ENCODE measurements at places on chromosomes 3 and 15.

DNA sequence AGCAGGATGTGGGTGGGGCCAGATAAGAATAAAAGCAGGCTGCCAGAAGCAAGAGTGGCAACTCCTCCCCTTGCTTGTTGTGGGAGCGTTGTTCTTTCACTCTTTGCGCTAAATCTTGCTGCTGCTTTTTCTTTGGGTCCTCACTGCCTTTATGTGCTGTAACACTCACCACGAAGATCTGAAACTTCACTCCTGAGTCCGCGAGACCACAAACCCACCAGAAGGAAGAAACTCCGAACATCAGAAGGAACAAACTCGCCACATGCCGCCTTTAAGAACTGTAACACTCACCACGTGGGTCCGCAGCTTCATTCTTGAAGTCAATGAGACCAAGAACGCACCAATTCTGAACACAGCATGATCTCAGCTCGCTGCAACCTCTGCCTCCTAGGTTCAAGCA, 72.9 kb downstream of the IL12A start:
- H3K27ac ChIP-seq = no peak overlapping the region
- H3K4me3 ChIP-seq = no peak overlapping the region
- no peaks in the 10 kb centered on the region for H3K36me3 ChIP-seq

- no peaks in the 10 kb centered on the region for H3K27me3 ChIP-seq
- H3K36me3 ChIP-seq = no peaks in the 10 kb centered on the region
- peaks cover 3% of the 10 kb centered on the region for H3K4me1 ChIP-seq
- H3K27ac ChIP-seq = no peak overlapping the region
- no peak for DNase-seq
Observed at GRCh38 chr3:124384527-124384926, 345.7 kb upstream of the UMPS start.

GRCh38 chr15:40042791-40043320, 3.9 kb upstream of the SRP14 start:
- peaks cover 12% of the 10 kb centered on the region for H3K4me1 ChIP-seq
- no peak overlapping the region for H3K4me3 ChIP-seq
- no peaks in the 10 kb centered on the region for H3K27me3 ChIP-seq

DNA sequence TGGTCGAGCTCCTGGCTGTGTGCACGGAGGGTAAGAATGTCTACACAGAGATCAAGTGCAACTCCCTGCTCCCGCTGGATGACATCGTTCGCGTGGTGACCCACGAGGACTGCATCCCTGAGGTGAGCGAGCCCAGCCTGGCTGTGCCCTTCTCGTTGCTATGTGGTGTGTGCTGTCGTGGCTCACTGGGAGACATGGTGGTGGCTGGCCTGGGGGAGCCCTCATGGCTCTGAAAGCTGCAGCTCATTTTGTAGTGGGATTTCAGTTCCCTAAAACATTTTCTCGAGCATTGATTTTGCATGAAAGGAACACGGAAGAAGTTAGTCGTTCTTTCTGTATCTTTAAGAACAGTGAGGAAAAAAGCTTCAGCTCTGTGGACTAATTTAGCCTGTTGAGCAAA, 200.5 kb downstream of the ITPR1 start:
- no peaks in the 10 kb centered on the region for H3K27me3 ChIP-seq
- no peak overlapping the region for H3K27ac ChIP-seq
- no peaks in the 10 kb centered on the region for H3K4me1 ChIP-seq
- no peak overlapping the region for H3K4me3 ChIP-seq
- DNase-seq = no peak

DNA sequence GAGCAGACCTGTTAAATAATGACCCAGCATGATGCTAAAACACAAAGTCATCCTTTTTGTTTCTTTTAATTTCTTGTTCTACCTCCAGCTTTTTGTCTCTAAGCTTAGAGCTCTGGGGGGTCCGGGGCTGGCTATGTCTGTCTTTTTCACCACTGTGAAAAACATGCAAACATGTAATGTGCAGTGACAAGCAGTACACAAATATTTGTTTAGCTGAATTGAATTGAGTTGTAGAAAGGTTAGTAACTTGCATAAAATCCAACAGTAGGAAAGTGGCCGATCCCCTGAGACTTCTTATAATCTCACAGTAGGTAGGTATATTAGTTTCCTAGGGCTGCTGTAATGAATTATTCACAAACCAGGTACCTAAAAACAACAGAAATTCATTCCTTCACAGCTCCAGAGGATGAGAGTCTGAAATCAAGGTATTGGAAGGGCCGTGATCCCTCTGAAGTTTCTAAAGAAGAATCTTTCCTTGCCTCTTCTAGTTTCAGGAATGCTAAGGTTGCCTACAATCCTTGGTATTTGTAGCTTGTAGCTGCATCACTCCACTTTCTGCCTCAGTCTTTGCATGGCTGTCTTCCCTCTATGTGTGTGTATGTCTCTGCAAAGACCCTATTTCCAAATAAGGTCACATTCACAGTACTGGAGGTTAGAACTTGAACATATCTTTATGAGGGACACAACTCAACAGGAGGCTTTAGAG, 32.7 kb downstream of the ARL14 start:
- H3K27me3 ChIP-seq = no peaks in the 10 kb centered on the region
- no peak overlapping the region for H3K4me3 ChIP-seq

- no peaks in the 10 kb centered on the region for H3K36me3 ChIP-seq
- no peak within 1 kb of the TSS for H3K27ac ChIP-seq
- no peaks in the 10 kb centered on the region for H3K4me1 ChIP-seq
Observed at GRCh38 chr3:122183521-122183892, at the start of gene CASR. Gene CASR, plus strand, starts transcription at chr3:122183668. Its CDS starts 70,522 bp downstream, at chr3:122254190.

DNA sequence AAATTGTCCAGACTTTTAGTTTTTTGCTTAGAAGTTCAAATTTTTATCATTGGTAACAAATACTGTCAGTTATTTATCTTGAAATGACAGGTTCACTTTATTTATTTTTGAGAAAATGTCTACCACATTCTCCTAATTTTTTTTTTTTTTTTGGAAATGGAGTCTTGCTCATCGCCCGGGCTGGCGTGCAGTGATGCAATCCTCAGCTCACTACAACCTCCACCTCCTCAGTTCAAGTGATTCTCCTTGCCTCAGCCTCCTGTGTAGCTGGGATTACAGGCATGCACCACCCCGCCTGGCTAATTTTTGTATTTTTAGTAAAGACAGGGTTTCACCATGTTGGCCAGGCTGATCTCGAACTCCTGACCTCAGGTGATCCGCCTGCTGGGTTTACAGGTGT, 16.1 kb upstream of the EBLN2 start:
- no peak for DNase-seq
- H3K27ac ChIP-seq = no peak overlapping the region
- no peaks in the 10 kb centered on the region for H3K36me3 ChIP-seq
- H3K4me3 ChIP-seq = no peak overlapping the region
- H3K4me1 ChIP-seq = peaks cover 23% of the 10 kb centered on the region

GRCh38 chr15:60102748-60103147, 98.6 kb downstream of the FOXB1 start:
- no peak for DNase-seq
- H3K36me3 ChIP-seq = no peaks in the 10 kb centered on the region
- H3K27me3 ChIP-seq = no peaks in the 10 kb centered on the region
- no peak overlapping the region for H3K4me3 ChIP-seq

DNA sequence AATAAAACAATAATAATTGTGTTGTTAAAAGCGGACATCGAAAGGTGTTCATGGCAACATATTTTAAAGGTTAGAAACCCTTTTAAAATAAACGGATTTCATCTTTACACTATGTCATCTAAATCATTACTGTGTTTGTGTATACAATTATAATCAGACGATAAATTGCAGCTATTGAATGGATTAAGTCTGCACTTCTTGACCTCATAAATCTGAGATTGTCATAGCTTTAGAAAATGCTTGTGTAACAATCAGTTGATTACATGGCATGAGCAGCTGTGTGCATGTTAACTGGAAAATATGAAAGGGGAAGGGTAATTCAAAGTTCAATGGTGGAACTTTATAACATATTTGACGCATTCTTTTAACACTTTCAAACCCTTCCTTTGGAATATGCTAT, 152.4 kb upstream of the MDFIC2 start:
- no peaks in the 10 kb centered on the region for H3K36me3 ChIP-seq
- DNase-seq = no peak
- H3K27ac ChIP-seq = no peak overlapping the region
- H3K4me1 ChIP-seq = no peaks in the 10 kb centered on the region

- no peaks in the 10 kb centered on the region for H3K27me3 ChIP-seq
- no peak overlapping the region for H3K4me3 ChIP-seq
- no peaks in the 10 kb centered on the region for H3K4me1 ChIP-seq
- no peak for DNase-seq
- H3K27ac ChIP-seq = no peak overlapping the region
Observed at GRCh38 chr15:39512643-39513042, 68.2 kb upstream of the THBS1 start.

DNA sequence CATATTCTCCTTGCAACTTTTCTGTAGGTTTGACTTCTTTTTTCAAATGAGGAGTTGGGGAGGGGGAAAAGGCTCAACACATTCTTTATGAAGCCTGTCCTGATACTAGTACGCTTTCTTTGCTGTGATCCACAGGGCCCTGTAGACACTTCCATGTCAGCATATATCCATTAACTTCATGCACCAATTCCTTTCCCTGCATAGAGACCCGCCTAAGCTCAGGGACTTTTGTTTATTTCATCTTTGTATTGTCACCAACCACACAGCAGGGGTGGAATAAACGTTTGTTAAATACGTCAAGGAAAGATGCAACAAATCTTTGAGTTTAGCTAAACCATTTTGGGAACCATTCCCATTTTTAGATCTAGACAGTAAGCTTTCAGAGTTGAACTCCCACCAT, 43.0 kb upstream of the GK5 start:
- DNase-seq = no peak
- no peak overlapping the region for H3K4me3 ChIP-seq
- H3K4me1 ChIP-seq = no peaks in the 10 kb centered on the region
